Natural killer cell treated with Interleukin-12 subunit alpha and Interleukin-12 subunit beta and Interleukin-15 and Interleukin-18, amount 100 ng/mL, for 72 hours (primary cell): ENCODE measurements at places on chromosomes 6 and 20. TPM values are rescaled to one million over a fixed set of nuclear protein-coding genes. Genes with fewer than 3 reads are reported as not detected.

The IBTK gene
- total RNA-seq: 34.3 TPM

The MROH8 gene
- total RNA-seq: 2.1 TPM

The EBF4 gene
- total RNA-seq: 14.8 TPM

The LHFPL5 gene
- total RNA-seq: not detected

The GSTA2 gene
- total RNA-seq: not detected

The LY6G6F gene
- total RNA-seq: not detected

The VSTM2L gene
- 0.75 TPM for total RNA-seq

The PCK1 gene
- not detected for total RNA-seq

The REM1 gene
- total RNA-seq: not detected

The ATP6V1G2 gene
- total RNA-seq: 1.4 TPM

The FABP7 gene
- not detected for total RNA-seq

The MCUR1 gene
- total RNA-seq: 23.4 TPM

The CARMIL1 gene
- total RNA-seq: 0.56 TPM

The FAM209B gene
- 1.5 TPM for total RNA-seq

The RSPO3 gene
- total RNA-seq: not detected

The CST5 gene
- total RNA-seq: not detected

The TCF19 gene
- 59.0 TPM for total RNA-seq

GRCh38 chr6:127200114-127200513 is 66.5 kb upstream of the RNF146 start:
- no peak overlapping the region for H3K4me3 ChIP-seq
- H3K36me3 ChIP-seq: no peaks in the 10 kb centered on the region
- no peaks in the 10 kb centered on the region for H3K4me1 ChIP-seq
- H3K27ac ChIP-seq: no peak overlapping the region
- no peak for DNase-seq

DNA sequence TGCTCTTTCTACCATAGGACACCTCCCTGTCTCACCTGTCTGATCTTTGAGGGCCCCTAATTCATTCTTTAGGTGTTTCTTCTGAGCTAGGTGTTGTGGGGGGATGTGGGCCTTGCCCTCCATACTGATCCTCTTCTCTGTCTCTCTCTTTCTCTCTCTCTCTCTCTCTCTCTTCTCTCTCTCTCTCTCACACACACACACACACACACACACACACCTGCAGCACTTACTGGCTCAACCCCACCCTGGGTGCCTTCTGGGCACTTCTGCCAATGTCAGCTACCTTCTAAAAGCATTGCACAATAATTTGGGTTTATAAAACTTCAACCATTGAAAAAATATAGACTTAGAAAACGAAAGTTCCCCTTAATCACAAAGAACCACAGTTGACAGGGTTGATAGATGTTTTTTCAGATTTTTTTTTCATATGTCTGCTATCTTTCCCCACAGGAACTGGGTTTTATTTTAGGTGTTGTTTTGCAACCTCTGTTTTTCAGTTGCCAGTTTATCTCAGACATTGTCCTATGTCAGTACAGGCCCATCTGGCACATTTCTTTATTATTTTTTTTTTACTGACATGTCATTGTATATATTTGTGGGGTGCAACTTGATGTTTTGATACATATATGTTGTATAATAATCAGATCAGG is 28.1 kb downstream of the PKIG start:
- H3K27ac ChIP-seq: peak overlapping the region; percentile 86
- peak overlapping the region; percentile 54 for H3K4me3 ChIP-seq
- no peaks in the 10 kb centered on the region for H3K36me3 ChIP-seq
- H3K4me1 ChIP-seq: peaks cover 13% of the 10 kb centered on the region
- DNase-seq: peak; percentile 25
- no peaks in the 10 kb centered on the region for H3K27me3 ChIP-seq

DNA sequence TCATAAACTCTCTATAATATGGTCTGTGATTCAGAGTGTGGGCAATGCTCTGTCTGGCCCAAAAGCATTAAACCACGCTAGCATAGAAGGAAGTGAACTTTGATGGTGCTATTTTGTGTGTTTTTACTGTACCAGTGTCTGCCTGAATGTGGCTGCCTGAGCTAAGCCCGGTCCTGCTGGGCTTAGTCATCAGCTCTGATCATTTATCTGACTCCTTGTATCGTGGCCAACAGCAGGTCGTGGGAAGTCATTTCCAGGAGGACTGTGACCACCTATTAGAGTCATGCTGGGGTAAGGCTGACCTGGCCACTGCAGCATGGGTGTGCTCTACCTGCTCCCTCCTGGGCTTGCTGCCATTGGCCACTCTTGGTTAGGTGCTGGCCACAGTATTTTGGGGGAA is 239.1 kb upstream of the CEP162 start:
- H3K4me1 ChIP-seq: no peaks in the 10 kb centered on the region
- no peak for DNase-seq
- H3K27ac ChIP-seq: no peak overlapping the region
- H3K4me3 ChIP-seq: no peak overlapping the region
- no peaks in the 10 kb centered on the region for H3K36me3 ChIP-seq

DNA sequence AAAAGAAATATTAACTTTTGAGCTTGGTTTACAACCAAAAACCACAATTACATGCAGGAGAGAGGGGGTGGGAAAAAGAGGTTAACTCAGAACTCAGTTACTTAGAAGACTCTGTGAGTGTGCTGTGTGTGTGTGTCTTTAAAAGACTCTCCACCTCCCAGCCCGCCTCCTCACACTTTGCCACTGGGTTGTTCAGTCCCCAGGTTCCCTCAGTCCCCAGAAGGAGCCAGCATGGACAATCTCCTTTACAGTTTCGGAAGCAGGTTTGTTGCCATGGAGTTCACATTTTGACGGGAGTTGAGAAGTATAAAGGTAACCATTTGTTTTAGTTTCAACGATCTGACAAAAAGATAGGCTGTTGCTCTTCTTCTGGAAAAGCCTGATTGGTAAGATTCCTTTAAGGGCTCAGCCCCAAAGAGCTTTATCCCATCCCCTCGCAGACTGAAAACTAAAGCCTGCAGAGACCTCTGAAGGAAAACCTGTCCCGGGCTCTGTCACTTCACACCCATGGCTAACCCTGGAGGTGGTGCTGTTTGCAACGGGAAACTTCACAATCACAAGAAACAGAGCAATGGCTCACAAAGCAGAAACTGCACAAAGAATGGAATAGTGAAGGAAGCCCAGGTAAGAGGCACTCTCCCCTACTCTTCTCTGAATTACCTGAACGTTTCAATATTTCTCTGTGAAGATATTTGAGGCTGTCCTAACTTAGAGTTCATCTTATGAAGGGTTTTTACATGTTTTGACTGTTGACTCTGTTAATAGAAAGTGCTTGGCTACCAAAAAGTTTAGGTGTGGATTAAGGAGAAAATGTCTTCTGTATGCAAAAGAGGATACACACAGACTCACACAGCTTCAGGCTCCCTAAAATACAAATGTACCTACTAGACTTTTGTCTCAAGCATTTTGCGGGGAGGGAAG is at the start of gene SPTLC3:
Gene SPTLC3 (plus strand): TSS at position 212 of the 921 bp plus-strand sequence. CDS start 296 bp downstream, at position 508.
- H3K27me3 ChIP-seq: peaks cover 5% of the 10 kb centered on the region
- peak within 1 kb of the TSS; percentile 66 for H3K4me3 ChIP-seq
- H3K36me3 ChIP-seq: peaks cover under 1% of the 10 kb centered on the region
- peak within 1 kb of the TSS; percentile 31 for H3K27ac ChIP-seq
- DNase-seq: no peak

DNA sequence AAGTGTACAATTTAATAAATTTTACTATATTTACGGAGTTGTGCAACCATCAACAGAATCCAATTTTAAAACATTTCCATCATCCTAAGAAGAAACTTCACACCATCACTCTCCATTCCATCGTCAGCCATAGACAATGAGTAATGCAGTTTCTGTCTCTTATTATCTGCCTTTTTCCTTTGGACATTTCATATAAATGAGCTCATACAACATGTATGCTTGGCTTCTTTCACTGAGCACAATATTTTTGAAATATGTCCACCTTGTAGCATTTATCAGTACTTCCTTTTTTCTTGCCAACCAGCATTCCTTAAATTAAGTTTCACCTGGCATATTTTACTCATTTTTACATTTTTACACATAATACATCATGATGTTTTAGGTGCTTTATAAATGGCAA is 22.7 kb upstream of the HIVEP1 start:
- DNase-seq: no peak
- no peaks in the 10 kb centered on the region for H3K36me3 ChIP-seq
- H3K4me3 ChIP-seq: no peak overlapping the region
- no peak overlapping the region for H3K27ac ChIP-seq
- no peaks in the 10 kb centered on the region for H3K4me1 ChIP-seq

DNA sequence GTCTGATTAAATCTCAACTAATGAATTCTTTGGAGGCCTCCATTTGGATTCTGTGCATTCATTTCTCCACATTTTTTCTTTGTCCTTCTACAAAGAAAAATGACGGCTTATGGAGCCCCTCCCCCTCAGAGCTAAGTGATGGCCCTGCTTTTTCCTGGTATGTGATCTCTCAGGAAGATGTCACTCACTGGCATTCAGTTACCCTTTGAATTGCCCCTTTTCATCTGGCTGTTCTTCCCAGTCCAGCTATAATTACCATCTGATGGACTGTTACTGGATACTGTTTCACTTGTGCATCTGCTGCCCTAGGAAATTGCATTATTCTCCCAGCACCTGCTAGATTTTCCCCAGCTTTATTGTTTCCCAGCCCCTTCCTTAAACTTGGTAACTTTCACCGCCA is 151.9 kb downstream of the CFAP61 start:
- no peaks in the 10 kb centered on the region for H3K36me3 ChIP-seq
- H3K4me1 ChIP-seq: peaks cover 49% of the 10 kb centered on the region
- DNase-seq: no peak

- no peak for DNase-seq
- no peaks in the 10 kb centered on the region for H3K36me3 ChIP-seq
- H3K4me3 ChIP-seq: no peak overlapping the region
- no peak overlapping the region for H3K27ac ChIP-seq
- peaks cover 10% of the 10 kb centered on the region for H3K4me1 ChIP-seq
Observed at GRCh38 chr6:108940741-108941140, 92.5 kb downstream of the ARMC2 start.

GRCh38 chr6:5247201-5247600 is 13.5 kb downstream of the LYRM4 start:
- H3K27me3 ChIP-seq: no peaks in the 10 kb centered on the region
- H3K27ac ChIP-seq: no peak overlapping the region
- no peak for DNase-seq
- no peak overlapping the region for H3K4me3 ChIP-seq

DNA sequence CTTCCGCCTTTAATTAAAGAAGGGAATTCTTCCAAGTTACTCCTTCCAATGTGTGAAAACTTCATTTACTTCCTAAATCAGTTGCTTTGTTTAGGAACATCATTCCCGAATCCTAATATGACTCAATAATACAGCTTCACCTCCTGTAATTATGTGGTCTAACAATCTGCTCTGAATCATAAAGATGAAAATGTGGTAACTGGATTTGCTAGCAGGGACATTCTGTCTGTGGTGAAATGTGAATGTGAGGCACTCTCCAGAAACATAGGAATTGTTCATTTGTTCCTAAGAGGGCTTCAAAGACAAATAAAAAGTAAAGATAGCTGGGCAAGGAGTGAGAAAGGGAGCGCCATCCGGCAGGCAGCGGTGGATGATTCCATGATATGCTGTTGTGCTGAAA is 678.1 kb downstream of the KIF16B start:
- no peaks in the 10 kb centered on the region for H3K36me3 ChIP-seq
- no peak for DNase-seq
- no peak overlapping the region for H3K4me3 ChIP-seq
- H3K27ac ChIP-seq: no peak overlapping the region

- no peaks in the 10 kb centered on the region for H3K36me3 ChIP-seq
- no peaks in the 10 kb centered on the region for H3K27me3 ChIP-seq
- H3K4me1 ChIP-seq: peaks cover 2% of the 10 kb centered on the region
- H3K27ac ChIP-seq: no peak overlapping the region
Observed at GRCh38 chr6:138287144-138287955, 69.1 kb upstream of the PBOV1 start.

DNA sequence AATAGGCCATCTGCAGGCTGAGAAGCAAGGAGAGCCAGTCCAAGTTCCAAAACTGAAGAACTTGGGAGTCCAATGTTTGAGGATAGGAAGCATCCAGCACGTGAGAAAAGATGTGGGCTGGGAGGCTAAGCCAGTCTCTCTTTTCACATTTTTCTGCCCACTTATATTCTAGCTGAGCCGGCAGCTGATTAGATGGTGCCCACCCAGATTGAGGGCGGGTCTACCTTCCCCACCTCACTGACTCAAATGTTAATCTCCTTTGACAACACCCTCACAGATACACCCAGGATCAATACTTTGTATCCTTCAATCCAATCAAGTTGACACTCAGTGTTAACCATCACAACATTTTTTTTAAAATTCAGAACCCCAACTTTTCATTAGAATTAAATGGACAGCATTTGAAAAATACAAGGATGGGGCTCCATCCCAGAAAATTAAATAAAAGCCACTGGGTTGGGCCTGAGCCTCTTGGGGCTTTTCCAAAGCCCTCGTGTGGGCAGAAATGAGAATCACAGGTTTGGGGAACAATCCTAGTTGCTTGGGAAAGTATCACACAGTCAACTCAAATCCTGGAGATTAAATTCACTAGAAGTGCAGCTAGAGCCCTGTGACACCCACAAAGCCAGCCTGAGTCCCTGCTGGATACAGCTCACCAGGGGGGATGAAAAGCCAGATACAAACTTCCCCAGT is 2.2 kb downstream of the CLDN20 start:
- H3K27me3 ChIP-seq: no peaks in the 10 kb centered on the region
- H3K27ac ChIP-seq: no peak overlapping the region
- peaks cover 5% of the 10 kb centered on the region for H3K36me3 ChIP-seq
- no peak overlapping the region for H3K4me3 ChIP-seq

DNA sequence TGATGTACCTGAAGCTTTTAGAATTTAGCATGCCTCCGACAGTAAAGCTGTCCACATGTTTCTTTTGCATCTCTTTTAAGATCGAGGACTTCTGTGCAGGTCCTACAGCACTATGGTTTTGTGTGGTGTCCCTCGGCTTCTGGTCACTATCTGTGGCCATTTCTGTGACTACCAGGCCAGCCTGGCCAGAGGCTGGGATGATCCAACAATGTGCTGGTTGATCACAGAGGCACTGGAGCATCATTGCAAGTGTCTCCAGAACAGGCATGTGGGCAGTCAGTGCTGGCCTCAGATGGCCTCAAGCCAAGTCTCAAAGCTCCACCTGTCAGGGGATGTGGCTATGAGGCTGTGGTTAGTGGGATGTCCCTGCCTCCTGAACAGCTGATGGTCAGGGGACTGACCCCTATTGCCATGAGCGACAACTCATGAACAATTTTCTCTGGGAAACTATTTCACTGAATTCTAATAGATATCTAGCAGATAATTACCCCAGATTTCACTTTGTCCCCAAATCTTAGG is 136.6 kb downstream of the SYNDIG1 start:
- H3K27ac ChIP-seq: no peak overlapping the region
- DNase-seq: no peak
- peaks cover 12% of the 10 kb centered on the region for H3K36me3 ChIP-seq
- peaks cover 9% of the 10 kb centered on the region for H3K27me3 ChIP-seq

GRCh38 chr6:161085246-161085645 is 93.7 kb downstream of the MAP3K4 start:
- H3K36me3 ChIP-seq: peaks cover 17% of the 10 kb centered on the region
- no peak for DNase-seq
- no peak overlapping the region for H3K4me3 ChIP-seq
- H3K27me3 ChIP-seq: no peaks in the 10 kb centered on the region
- H3K4me1 ChIP-seq: peaks cover under 1% of the 10 kb centered on the region
- H3K27ac ChIP-seq: no peak overlapping the region

GRCh38 chr20:34112600-34113101 is 608 bp upstream of the EIF2S2 start:
- peak overlapping the region; percentile 94 for H3K4me3 ChIP-seq
- H3K27ac ChIP-seq: peak overlapping the region; percentile 93
